ENCODE measurements at places on chromosomes 1 and 21. TPM values are rescaled to one million over a fixed set of nuclear protein-coding genes. Genes with fewer than 3 reads are reported as not detected.

DNA sequence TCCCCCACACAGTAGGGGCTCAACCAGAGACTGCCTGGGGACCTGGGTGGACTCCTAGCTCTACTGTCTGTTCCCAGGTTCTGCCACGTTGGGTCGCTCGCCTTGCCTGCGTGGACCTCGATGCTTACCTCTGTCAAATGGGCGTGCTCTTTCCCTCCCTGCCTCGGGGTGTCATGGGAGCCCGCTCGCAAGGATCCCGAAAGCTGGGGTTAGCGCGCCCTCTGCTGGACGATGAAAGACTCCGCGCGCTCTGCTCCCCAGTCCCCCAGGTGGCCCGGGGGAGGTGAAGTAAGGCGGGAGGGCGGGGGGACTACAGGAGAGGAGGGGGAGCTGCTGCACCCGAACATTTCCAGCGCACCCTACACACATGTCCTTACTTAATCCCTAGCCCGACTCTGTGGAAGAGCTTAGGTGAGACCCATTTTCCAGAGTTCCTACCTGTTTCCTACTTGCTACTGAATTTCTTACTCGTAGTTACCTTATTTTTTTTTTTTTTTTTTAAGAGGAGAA lies 2.3 kb upstream of the BSND start:
- no peak overlapping the region for H3K4me3 ChIP-seq
- H3K27me3 ChIP-seq, result peaks cover 14% of the 10 kb centered on the region
- peaks cover 16% of the 10 kb centered on the region for H3K4me1 ChIP-seq
- no peak overlapping the region for H3K27ac ChIP-seq

- DNase-seq, result no peak
- H3K36me3 ChIP-seq, result no peaks in the 10 kb centered on the region
- H3K27ac ChIP-seq, result no peak overlapping the region
- H3K4me1 ChIP-seq, result no peaks in the 10 kb centered on the region
Measured at GRCh38 chr1:66519992-66520391, 14.0 kb upstream of the SGIP1 start.

- H3K27ac ChIP-seq, result peak overlapping the region; percentile 58
- no peaks in the 10 kb centered on the region for H3K36me3 ChIP-seq
Measured at GRCh38 chr1:34865981-34866761, 6.6 kb upstream of the SMIM12 start.

GRCh38 chr1:190129366-190129765 lies 348.3 kb downstream of the BRINP3 start:
- DNase-seq, result no peak
- H3K27me3 ChIP-seq, result no peaks in the 10 kb centered on the region
- H3K36me3 ChIP-seq, result no peaks in the 10 kb centered on the region
- H3K4me1 ChIP-seq, result no peaks in the 10 kb centered on the region
- H3K27ac ChIP-seq, result no peak overlapping the region

DNA sequence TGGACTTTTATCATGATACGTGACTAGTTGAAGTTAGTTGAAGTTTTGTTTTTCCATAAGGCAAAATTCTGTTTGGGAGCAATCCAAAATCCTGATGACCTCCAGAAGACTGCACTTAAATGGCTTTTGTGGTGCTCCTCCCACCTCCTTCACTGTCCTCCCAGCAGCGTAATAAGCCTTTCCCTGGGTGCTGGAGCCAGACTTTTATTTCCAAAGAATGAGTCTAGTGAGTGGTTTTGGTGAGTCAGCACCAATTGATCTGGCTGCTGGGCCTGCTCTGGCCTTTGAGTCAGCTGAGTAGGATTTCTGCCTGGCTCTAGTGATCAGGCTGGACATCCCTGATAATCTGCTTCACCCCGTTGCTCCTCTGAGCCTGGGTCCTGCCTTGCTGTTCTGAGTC lies 21.7 kb upstream of the KCND3 start:
- H3K27ac ChIP-seq, result no peak overlapping the region
- H3K27me3 ChIP-seq, result no peaks in the 10 kb centered on the region
- H3K4me3 ChIP-seq, result no peak overlapping the region

Gene KCNN3
- not detected for polyA plus RNA-seq

Gene TCHHL1
- not detected for polyA plus RNA-seq

Gene UBXN11
- polyA plus RNA-seq, result 48.0 TPM

Gene SPATA17
- not detected for polyA plus RNA-seq
